ENCODE measurements at places on chromosomes 2 and 18.

GRCh38 chr2:173402405-173402974 is 47.8 kb downstream of the CDCA7 start:
- DNase-seq, result peak; percentile 83

DNA sequence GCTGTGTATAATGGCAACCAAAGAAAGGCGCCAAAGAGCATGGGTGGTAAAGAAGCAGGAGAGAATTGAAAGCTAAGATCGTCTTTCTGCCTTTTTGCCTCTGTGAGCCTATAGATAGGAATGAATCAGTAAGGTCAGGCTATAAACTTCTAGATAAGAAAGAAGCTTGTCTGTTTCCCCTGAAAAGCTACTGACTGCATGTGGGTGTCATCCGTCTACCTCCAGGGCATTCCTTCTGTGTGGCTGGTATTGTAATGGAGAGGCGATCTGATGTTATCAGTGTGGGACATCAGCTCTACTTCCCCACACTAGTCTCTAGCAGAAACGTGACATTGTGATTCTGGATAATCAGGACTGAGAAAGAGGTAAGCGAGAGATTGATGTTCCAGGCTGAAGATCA is 63.4 kb upstream of the PLA2R1 start:
- DNase-seq, result no peak

- DNase-seq, result no peak
Observed at GRCh38 chr2:88811233-88811632, 119.8 kb downstream of the RPIA start.

- no peak for DNase-seq
Observed at GRCh38 chr2:59874971-59875755, 678.3 kb downstream of the BCL11A start.

GRCh38 chr2:225031599-225031998 is 10.7 kb downstream of the DOCK10 start:
- DNase-seq, result no peak

DNA sequence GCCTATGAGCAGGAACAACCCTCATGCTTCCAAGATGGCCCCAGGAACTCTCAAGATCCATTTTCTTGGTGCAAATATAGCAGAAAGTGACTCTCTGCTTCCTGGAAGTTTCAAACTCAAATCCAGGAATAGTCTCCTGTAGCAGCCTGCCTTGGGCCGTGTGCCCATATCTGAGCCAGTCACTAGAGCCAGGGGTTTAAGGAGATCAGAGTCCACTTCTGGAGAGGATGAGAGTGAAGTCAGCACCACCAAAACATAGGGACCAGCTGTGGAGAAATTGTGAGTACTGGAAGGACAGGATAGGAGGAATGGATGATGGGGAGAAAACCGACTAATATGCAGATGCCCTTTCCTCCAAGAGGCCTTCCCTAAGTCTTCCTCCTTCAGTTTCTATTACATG is 33.2 kb downstream of the PSD4 start:
- no peak for DNase-seq

DNA sequence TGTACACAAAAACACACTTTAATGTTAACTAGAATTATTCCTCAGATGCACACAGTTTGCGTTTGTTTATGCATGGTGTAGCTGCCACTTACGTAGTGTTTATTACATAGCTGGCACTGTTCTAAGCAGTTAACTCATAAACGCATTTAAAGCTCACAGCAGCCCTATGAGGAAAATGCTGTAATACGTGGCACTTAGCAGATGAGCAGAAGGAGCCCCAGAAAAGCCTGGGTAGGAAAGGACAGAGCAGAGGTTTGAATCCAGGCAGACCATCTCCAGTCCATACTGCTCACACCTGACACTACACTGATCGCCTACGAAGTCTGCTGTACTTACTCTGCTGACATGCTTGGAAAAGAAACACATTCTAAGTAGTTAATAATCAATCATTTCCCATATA is 66.6 kb downstream of the BCL2 start:
- no peak for DNase-seq

- no peak for DNase-seq
Observed at GRCh38 chr2:74573747-74574562, 19.4 kb downstream of the DOK1 start.

DNA sequence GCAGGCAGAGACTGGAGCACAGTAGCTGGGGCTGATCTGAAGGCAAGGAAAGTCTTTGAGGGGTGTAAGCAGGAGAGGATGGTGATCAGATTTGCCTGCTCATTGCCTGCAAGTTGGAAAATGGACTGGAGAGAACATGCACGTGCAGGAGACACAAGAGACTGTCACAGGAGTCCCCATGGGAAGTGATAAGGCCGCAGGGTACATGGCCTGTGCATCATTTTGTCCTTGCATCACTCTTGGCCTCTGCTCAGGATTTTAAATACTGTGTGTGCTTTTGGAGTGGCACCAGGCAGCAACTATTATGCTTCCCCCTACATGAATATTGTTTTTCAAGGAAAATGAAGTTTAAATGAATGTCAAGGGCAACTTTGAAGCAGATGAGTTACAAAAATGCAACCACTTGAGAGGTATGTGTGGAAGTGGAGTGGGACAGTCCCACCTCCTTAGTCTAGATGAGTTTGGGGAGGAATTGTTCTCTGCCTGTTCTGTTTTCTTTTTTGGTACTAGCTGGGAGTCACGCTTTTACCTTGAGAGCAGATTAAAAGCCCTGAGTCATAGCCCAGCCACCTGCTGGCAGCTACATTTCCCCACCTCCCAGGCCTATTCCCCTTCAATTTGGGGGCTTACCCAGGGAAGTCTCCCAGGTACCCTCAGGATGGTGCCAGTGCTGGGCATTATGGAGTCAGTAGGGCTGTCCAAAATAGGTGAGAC is 19.3 kb downstream of the MAPK4 start:
- no peak for DNase-seq

Measured in stimulated activated CD4-positive, alpha-beta T cell treated with anti-CD3 and anti-CD28 coated beads, Interleukin-15, amount 100 ng/mL, for 24 hours (primary cell).